ENCODE measurements at places on chromosomes 5 and 9.
A peak's percentile ranks its signal among the peaks of the same experiment; 100 is the strongest.

- DNase-seq: no peak
Observed at GRCh38 chr9:34783951-34784487, 74.1 kb upstream of the CCL21 start.

GRCh38 chr9:82168585-82168984, 180.0 kb downstream of the SPATA31D1 start:
- DNase-seq: no peak

- DNase-seq: no peak
Observed at GRCh38 chr5:180139731-180140055, 68.1 kb upstream of the RNF130 start.

DNA sequence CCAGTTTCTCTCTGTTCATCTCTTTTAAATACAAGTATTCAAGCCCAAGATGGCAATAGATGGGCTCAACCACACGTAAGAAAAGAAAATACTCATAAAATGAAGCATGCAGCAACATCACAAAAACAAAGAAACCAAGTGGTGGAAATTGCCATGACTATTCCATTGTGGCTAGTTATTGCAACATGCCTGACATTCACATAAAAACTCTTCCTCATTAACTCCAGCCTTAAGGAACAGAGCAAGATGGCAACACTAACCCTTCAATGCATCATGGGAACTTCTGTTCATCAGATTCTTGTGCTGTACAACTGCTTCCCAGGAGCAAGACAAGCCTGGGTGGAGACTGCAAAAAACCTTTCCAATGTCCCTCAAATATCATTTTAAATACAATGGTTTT, 1.4 kb upstream of the GLIS3 start:
- DNase-seq: no peak

- DNase-seq: peak; percentile 67
Observed at GRCh38 chr5:96344678-96345577, 88.1 kb downstream of the PCSK1 start.

- no peak for DNase-seq
Observed at GRCh38 chr9:95666785-95667155, 150.0 kb upstream of the PTCH1 start.

- no peak for DNase-seq
Observed at GRCh38 chr9:91342575-91342974, 19.1 kb downstream of the AUH start.

GRCh38 chr5:14816374-14816998, 55.1 kb downstream of the ANKH start:
- no peak for DNase-seq

GRCh38 chr9:81526587-81526986, 162.8 kb downstream of the TLE1 start:
- no peak for DNase-seq

- DNase-seq: no peak
Observed at GRCh38 chr5:95152131-95152530, 132.8 kb downstream of the MCTP1 start.

- DNase-seq: no peak
Observed at GRCh38 chr9:27227192-27227591, 69.8 kb downstream of the EQTN start.

- no peak for DNase-seq
Observed at GRCh38 chr9:87803166-87803565, 77.2 kb downstream of the CTSL start.

DNA sequence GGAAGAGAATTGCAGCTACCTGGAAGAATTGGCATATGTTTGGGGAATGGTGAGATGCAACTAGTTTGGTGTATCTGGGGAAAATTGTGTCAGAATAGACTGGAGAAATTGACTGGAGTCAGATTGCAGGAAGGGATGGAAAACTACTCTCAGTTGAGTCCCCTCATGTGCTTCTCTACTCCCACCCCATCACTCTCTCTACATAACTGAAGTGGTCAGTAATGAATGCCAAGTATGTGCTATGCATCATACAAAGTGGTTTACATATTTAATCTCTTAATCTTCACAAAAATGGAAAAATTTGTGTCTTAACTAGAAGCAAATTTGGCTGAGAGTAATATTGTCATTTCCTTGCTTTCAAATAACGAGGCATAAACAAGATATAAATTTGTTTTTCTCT, 146.4 kb upstream of the TNC start:
- no peak for DNase-seq

GRCh38 chr5:139403418-139403786, 487 bp downstream of the SPATA24 start:
- DNase-seq: no peak

Measured in activated CD4-positive, alpha-beta T cell treated with anti-CD3 and anti-CD28 coated beads, Interleukin-2, Interleukin-4, amounts not matched to agents 100 ng/mL and 50 ng/mL, durations not matched to agents 16 hours and 8 hours (primary cell).